ENCODE measurements at places on chromosomes 3 and 15. TPM values are rescaled to one million over a fixed set of nuclear protein-coding genes. Genes with fewer than 3 reads are reported as not detected.

- DNase-seq: no peak
Measured at GRCh38 chr3:187684880-187685279, 14.7 kb upstream of the SST start.

- DNase-seq: peak; percentile 47
Measured at GRCh38 chr3:177816667-177817208, 619.5 kb upstream of the TBL1XR1 start.

DNA sequence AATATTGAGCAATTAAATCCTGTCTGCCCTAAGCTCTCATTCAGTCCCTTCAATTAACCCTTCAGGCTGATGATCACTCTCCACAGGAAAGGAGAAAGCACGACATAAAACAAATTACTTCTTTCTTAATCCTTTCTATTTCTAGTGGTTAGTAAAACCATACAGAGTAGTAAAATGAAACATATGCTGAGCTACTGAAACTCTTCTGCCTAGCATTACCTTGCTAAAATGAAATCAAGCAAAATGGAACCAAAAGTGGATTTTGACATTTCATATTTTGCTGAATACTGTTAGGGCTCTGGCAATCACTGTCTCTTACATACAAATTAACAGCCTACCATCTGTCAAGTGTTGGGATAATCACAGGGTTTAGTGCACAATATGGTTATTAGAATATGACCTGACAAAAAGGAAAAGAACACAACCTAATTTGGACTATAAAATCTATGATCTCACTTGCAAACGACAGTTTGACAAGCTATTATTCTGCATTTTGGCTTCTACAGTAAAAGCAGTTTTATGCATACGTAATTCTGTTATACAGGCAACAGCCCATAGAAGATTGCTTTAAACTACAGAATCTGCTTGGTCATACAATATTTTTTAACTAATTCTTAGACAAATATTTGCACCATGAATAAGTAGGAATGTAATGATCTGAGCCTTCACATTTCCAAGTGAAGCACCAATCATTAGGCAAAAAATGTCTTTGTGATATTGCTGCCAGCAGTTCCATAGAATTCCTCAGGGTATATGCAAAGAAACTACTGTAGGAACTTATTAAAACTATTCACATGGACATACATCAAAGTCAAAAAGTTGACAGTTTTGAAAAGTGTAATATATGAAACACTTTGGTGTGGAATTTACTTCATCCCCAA lies 105.0 kb downstream of the FHIT start:
- DNase-seq: no peak

GRCh38 chr15:70097063-70097320 lies 725 bp downstream of the TLE3 start:
- no peak for DNase-seq

- DNase-seq: peak; percentile 72
Measured at GRCh38 chr15:95459273-95459672, 871.2 kb upstream of the NR2F2 start.

The STRIT1 gene
- total RNA-seq: not detected

GRCh38 chr3:36741285-36741684 lies 23.1 kb downstream of the DCLK3 start:
- DNase-seq: no peak

The ARL8B gene
- total RNA-seq: 47.3 TPM

GRCh38 chr3:134366221-134366927 lies 7.9 kb downstream of the AMOTL2 start:
- DNase-seq: no peak

DNA sequence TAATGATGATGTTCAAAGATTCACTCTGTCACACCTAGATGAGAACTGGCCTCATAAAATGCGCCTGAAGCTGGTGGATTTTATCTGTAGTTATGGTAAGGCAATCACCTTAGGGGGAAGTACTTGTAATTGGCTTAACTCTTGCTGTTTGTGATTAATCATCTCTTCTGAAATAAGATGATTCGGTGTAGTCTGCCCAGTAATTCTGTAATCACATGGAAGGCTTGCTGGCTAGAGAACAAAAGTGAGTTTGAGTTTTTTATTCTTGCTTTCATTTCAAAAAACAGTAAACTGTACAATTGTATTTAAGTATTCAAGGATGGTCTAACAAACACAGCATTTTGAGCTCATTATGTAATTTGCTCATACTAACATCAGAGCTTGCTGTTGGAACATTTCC lies 72.1 kb downstream of the OTOL1 start:
- no peak for DNase-seq

The RGMA gene
- total RNA-seq: not detected

The SLC15A2 gene
- 0.07 TPM for total RNA-seq

- no peak for DNase-seq
Measured at GRCh38 chr3:69872783-69873378, 126.7 kb upstream of the SAMMSON start.

The RLBP1 gene
- total RNA-seq: not detected

DNA sequence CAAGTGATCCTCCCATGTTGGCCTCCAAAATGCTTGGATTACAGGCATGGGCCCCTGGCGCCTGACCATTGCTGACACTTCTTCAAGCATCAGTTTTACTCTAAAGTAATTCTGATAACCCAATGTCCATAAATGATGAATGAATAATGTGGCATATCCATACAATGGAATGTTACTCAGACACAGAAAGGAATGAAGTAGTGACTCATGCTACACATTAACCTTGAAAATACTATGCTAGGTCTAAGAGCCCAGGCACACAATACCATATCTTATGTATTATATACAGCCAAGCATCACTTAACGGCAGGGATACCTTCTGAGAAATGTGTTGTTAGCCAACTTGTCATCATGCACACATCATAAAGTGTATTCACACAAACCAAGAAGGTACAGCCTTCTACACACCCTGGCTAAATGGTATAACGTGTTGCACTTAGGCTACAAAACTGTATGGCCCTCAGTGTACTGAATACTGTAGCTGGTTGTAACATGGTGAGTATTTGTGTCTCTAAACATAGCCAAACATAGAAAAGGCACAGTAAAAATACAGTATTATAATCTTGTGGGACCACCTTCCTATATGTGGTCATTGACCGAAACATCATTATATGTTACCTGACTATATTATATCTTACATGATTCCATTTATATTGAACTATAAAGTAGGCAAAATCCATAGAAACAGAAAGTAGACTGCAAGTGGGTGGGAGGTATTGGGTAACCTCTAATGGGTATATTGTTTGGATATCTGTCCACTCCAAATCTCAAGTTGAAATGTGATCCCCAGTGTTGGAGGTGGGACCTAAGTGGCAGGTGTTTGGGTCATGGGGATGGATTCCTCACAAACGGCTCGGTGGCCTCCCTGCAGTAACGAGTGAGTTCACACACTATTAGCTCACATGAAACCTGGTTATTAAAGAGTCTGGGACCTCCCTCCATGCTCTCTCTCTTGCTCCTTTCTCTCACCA lies 31.4 kb downstream of the MKRN2 start:
- no peak for DNase-seq

The QTRT2 gene
- 40.5 TPM for total RNA-seq

The FGF12 gene
- 1.3 TPM for total RNA-seq

DNA sequence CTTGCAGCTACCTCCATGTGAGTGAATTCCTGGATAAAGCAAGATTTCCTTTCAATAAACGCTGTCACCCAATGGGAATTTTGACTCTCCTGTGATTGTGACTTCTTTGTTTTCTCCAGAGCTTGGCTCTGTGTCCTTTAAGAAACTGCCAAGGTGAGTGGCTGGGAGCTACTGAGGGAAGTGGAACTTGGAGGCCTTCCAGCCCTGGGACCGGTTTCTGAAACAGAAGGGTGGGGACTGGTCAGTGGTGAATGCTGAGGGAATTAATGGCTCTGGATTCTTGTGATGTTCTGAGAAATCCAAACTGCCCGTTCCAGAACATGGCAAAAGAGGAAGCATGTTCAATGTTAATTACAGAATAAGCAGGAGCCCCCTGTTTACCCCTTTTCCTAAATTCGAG lies 41.1 kb upstream of the MYZAP start:
- no peak for DNase-seq

The RBP2 gene
- not detected for total RNA-seq

DNA sequence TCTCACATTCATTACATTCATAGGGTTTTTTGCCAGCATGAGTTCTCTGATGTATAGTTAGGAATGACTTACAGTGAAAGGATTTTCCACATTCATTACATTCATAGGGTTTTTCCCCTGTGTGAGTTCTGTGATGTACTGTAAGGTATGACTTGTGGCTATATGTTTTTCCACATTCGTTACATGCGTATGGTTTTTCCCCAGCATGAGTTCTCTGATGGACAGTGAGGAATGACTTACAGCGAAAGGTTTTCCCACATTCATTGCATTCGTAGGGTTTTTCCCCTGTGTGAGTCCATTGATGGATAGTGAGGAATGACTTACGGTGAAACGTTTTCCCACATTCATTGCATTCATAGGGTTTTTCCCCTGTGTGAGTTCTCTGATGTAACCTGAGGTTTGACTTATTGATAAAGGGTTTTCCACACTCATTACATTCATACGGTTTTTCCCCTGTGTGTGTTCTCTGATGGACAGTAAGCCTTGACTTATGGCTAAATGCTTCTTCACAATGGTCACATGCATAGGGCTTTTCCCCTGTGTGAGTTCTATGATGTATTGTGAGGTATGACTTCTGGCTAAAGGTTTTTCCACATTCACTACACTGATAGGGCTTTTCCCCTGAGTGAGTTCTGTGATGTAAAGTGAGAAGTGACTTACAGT lies 47.4 kb downstream of the ZNF717 start:
- DNase-seq: no peak

The C3orf49 gene
- total RNA-seq: not detected

DNA sequence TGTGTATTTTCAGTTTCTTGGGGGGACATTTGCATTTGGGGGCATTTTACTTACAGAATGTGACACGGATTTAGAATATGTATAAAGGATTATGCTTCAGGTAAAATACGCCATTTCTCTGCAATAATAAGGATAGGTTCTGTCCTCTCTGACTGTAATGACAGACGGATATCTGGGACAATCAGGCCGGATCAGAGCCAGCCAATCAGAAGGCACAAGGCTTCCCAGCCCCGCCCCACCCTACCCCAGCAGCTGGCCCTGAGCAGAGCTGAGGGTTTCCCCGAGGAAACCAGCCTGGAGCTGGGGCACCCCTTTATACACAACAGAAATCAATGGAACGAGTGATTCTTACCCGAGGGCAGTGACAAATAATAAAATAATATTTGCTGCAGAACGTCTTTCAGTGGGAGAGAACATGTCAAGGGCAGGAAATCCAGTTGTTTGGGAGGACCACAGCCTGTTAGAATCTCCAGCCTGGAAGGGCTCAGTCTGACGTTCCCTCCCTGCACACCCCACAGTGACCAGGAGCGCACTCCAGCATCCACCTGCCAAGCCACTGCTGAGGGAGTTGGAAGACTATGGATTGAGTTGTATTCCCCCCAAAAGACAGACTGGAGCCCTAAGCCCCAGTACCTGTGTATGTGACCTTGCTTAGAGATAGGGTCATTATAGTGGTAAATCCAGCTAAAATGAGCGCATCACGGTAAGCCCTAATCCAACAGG lies 30.3 kb upstream of the SEC13 start:
- no peak for DNase-seq

DNA sequence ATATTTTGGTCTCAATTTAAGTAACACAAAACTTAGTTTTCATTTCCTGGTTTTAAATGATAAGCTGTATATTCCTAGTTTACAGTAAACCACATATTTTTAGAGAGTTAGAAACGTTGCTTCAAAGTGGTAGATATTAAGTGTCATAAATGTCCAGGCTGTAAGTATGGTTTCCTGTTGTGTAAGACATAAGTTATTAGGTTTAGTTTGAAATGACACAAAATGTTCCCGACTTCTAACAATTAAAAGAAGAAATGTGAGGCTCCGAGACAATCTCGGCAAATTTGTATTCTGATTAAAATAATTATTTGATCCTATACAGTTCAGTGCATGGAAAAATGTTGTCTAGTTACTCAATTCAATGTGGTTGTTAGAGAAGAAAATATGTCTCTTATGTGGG lies 387.3 kb downstream of the EPHA3 start:
- DNase-seq: no peak

GRCh38 chr3:152084441-152085158 lies 184.1 kb upstream of the MBNL1 start:
- DNase-seq: no peak

GRCh38 chr15:28935316-28935715 lies 49.5 kb downstream of the APBA2 start:
- DNase-seq: no peak

DNA sequence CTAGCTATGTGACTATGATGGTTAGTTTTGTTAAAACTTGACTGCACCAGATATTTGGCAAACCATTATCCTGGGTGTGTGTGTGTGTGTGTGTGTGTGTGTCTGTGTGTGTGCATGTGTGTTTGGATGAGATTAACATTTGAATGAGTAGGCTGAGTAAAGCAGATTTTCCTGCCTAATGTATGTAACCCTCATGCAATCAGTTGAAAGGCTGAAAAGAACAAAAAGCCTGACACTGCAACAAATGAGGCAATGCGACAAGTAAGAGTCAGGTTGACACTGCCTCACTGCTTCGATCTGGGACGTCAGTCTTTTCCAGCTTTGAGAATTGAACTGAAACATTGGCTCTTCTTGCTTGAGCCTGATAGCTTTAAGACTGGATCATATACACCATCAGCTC lies 643.0 kb downstream of the NAALADL2 start:
- DNase-seq: no peak

DNA sequence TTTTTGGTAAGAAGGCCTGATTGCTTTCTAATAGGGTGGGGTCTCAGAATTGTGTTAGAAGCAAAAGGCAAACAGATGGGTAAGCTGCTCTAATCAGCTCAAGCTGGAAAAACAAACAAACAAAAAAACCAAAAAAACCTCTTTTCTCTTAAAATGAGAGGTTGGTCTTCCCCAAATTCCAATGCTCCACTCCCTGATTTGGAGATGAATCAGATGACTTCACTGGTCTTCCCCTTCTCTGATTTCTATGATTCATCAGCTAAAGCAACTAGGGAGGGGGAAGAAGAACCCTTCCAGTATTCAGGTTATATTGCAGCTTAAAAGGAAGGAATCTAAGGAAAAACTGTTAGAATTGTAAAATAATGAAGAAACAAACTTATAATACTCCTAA lies 9.6 kb upstream of the ANXA2 start:
- DNase-seq: no peak

The EXOG gene
- total RNA-seq: 12.2 TPM

- no peak for DNase-seq
Measured at GRCh38 chr3:96319166-96319565, 495.2 kb upstream of the EPHA6 start.

GRCh38 chr3:6667354-6667753 lies 193.6 kb upstream of the GRM7 start:
- no peak for DNase-seq

GRCh38 chr15:91186904-91187656 lies 87.0 kb downstream of the SV2B start:
- no peak for DNase-seq

The AMIGO3 gene
- not detected for total RNA-seq

DNA sequence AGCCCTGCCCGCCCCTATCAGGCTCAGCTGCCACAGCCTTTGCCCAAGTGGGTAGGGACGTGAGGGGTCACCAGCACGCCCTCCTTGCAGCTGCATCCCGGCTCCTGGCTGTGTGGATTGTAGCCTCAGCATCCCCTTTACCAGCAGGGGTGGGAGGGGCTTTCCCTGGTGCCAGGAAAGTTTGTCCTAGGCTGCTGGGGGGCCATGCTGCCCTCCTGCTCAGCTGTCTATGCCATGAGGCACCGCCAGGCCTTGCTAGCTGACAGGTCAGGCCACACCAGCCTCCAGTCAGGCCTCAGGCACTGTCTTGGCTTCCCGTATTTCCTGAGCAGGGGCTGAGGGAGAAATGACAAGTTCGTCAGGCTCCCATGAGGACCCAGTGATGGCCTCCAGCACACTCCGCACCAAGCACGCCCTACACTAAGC lies 32.3 kb downstream of the TKT start:
- no peak for DNase-seq

The IGF1R gene
- 43.8 TPM for total RNA-seq

- no peak for DNase-seq
Measured at GRCh38 chr3:144815655-144816054, 844.0 kb downstream of the DIPK2A start.

All from pulmonary artery endothelial cell (primary cell).